ENCODE measurements at places on chromosomes 1 and 21.

- DNase-seq = no peak
Measured at GRCh38 chr1:170545476-170545875, 13.5 kb downstream of the GORAB start.

GRCh38 chr1:218330043-218330623, 15.0 kb upstream of the TGFB2 start:
- no peak for DNase-seq

DNA sequence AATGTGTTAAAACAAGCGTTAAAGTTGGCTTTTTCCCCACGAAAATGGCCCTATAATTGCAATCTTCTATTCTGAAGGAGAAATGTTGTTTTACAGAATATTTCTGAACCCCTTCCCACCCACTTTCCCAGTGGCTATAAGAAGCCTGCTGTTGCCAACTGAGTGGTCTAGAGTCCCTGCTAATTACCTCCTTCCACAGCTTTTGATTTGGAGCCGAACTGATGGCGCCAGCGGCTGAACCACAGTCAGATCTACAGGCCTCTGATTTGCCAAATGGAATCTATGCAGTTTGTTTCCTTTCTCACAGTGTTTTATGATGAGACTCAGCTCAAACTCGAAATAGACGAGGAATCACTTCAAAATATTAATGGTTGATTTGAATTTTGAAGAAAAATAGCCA, 76.0 kb upstream of the C1orf105 start:
- no peak for DNase-seq

DNA sequence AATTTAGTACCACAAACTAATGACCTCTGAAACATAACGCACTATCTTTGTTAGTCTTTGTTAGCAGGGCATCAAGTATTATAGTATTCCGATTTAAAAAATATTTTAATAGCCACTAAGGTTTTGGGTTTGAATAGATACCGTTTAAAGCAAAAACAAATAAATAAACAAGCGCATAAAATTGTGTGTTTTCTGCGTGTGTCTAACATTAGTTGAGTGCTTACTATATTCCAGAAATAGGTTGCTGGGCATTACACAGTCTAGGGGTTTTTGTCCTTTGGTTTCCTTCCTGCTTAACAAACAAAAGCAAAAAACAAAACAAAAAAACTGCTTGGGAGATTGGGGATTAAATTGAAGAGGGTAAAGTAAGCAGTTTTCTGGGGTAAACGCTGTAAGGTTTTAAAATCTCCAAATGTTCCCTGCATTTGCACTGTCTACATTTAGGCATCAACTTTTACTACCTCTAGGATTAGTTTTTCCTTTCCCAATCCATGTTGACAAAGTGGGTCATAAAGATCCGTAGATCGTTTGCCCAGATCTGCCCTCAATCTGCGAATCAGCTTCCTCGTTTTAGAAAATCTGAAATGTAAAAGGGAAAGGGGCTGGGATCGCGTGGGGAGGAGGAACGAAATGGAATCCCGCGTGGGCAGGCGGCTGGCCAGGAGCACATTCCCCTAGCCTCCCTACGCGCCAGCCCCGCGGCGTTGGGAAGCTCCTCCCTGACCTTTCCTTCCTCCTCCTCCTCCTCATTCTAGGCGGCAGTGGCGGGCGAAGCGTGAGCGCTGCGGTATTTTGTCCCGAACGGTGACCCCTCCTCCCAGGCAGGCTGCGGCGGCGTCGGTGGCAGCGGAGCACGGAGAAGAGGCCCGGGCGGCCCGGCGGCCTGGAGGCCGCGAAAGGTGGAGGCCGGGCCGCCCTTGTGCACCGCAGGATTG, at the start of gene KCTD3:
Gene KCTD3 (plus strand): TSS at position 749 of the 935 bp plus-strand sequence. CDS start 382 bp downstream, outside the sequence.
- DNase-seq = peak; percentile 68

DNA sequence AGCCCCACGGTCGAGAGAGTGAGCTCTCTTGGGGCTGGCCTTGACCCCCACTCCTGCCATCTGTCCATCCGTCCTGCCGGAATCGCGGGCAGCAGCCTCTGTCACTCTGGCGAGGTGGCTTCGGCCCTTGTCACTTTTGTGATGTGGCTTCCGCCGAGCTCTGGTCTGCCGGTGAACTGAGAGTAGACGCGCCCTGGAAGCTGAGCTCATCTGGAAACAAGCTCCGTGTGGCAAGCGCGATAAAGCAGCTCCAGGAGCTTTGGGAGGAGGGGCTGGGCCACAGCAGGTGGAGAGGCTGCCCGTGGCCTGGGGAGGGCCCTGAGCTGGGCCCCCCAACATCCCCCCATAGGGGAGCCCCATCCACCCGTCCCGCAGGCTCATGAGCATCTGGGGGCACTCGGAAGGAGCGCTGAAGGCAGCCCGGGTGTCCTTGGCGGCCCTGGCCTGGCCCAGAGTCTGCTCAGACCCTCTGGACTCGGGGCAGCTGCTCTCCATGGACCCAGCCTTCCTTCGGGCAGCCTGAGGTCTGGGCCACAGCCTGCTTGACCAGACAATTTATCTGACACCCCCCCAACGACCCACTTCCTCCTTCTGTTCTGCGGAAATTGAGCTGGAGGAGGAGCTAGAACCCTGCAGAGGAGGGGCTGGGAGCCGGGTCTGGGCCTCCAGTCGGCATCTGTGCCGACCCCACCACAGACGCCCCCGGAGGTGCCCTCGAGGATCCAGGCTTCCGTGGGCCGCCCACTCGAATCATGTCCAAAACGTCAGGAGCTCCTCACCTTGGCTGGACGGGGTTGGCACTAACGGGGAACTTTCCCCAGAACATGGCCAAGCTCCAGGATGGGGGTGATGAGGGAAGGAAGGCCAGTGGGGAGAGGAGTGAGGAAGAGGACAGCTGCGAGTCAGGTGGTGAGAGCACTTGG, 59.1 kb downstream of the SLC19A1 start:
- peak; percentile 69 for DNase-seq

- no peak for DNase-seq
Measured at GRCh38 chr1:228003461-228004330, 3.1 kb upstream of the WNT3A start.

GRCh38 chr1:37478890-37479254, 4.5 kb downstream of the ZC3H12A start:
- peak; percentile 58 for DNase-seq

DNA sequence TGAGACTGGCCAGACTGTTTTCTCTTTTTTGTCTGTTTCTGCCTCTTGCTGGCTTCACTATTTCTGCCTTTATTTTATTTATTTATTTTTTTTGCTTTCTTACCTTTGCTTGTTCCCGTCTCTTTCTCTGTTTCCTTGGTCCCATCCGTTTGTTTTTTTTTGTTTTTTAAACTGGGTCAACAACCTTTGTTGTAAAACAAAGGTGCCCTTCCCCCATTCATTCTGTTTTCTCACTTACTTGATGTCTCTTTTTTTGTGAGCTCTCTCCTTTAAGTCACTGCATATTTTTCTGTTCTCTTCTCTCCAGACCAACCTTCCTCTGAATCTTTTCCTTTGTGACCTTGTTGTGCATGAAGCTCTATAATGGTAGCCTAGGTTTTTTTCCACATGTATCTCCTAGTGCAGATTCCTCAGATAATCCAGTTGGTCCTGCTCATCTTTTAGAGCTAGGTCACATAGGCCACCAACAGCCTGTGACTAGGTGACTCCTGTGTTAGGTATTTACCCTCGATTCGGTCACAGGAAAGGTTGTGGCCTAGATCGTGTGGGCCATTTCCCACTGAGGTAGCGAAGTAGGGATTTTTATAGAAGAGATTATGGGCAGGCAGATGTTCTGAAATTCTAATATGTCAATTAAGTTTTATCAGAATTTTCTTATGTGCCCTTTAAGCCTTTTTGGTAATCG, 15.9 kb downstream of the GNAI3 start:
- no peak for DNase-seq

DNA sequence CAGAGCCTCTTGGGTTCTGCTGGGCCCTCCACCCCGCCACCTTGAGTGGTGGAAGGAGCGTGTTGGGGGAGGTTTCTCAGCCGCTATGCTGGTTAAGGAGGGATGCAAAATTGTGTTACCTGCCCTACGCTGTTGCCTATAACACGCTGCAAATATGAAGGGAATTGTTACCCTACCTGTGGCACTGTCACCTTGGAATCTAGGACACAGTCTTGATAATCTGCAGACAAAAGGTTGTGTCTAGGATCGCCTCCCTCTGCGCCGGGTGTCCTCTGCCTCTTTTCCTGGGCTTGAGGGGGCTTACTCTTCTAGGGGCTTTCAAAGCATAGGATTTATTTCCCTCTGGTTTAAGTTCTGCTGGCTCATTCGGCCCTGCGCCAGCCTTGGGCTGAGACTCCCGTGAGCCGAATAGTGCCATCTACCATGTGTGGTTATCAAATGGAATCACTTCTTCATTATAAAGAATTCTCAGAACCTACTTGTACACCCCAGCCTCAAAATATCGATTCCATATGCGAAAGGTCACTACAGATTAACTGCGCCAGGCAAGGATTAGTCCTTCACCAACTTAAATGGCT, 697 bp downstream of the SLC22A15 start:
- DNase-seq = no peak

- DNase-seq = peak; percentile 81
Measured at GRCh38 chr1:10755970-10756521, 40.4 kb downstream of the CASZ1 start.

DNA sequence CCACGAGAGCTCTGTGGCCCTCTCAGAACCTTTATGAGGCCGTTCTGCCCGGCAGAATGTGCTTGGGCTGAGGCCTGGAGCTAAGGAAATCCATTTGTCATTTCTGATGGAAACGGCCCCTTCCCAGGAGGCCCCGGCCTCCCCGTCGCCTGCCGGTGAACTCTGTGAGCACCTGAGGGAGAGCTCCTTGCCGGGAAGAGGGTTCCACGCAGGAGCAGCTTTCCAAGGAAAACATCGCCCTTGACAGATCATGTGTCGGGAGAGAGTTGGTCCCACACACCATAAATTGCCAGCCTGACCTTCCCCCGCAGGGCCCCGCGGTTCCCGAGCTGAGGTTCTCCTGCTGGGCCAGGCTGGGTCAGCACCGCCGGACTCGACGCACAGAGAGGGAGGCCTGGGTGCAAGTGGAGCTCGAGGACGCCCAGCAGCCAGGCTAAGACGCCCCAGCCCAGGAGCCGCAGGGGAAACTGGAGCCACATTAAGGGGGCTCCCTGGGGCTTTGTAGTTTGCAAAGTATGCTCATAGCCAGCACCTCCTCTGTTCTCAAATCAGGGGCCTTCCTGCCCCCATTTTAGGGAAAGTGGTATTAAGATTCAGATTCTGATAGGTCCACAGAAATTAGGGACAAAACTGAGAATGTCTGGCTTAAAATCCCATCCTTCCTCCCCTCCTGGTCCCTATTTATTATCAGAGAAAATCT, 239.5 kb downstream of the FOXD2 start:
- DNase-seq = no peak

GRCh38 chr1:156860113-156860627, 495 bp upstream of the NTRK1 start:
- DNase-seq = peak; percentile 65

- peak; percentile 88 for DNase-seq
Measured at GRCh38 chr1:156126630-156127534, 12.4 kb downstream of the LMNA start.

DNA sequence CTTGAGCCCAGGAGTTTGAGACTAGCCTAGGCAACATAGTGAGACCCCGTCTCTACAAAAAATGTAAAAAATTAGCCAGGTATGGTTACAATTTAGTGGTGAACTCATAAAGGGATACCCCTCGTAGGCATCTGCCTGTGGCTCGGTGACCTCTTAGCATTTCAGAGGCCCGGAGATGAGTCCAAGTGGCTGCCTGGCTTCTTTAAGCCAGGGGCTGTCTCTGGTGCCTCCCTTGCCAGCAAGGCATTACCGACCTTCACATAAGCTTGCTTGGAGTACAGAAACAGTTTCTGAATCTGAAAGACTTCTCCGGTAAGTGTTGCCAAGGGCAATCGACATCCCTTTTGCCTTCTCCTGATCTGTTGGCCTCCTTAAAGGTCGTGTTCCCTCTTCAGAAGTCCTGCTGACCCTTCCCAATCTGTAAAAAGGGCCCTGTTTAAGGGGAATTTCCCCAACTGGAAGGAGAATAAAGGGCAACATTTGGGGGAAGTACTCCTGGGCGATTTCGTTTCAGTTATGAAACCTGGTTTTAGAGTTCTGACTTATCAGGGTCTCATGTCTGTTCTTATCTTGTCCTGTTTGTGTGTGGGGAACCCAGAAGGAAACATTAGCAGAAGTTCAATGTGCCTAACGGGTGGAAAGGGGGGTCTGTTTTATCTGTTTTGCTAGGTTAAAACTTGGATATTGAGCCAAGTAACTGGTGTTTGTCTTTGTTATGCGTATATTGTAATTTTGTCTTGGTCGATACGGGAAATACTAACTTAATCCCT, 32.9 kb downstream of the KIFAP3 start:
- no peak for DNase-seq

- DNase-seq = no peak
Measured at GRCh38 chr1:12454406-12455391, 163.3 kb downstream of the DHRS3 start.

DNA sequence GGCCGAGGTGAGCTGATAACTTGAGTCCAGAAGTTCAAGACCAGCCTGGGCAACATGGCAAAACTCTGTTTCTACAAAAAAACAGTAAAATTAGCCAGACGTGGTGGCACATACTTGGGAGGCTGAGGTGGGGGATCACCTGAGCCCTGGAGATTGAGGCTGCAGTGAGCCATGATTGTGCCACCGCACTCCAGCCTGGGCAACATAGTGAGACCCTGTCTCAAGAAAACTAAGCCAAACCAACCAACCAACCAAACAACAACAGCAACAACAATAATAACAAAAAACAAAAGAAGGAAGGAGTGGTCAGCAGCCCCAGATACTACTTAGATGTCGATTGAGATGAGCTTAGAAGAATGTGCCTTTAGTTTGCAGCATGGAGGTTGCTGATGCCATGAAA, 47.7 kb downstream of the CENPF start:
- no peak for DNase-seq

- DNase-seq = no peak
Measured at GRCh38 chr1:18539171-18539570, 58.4 kb downstream of the KLHDC7A start.

DNA sequence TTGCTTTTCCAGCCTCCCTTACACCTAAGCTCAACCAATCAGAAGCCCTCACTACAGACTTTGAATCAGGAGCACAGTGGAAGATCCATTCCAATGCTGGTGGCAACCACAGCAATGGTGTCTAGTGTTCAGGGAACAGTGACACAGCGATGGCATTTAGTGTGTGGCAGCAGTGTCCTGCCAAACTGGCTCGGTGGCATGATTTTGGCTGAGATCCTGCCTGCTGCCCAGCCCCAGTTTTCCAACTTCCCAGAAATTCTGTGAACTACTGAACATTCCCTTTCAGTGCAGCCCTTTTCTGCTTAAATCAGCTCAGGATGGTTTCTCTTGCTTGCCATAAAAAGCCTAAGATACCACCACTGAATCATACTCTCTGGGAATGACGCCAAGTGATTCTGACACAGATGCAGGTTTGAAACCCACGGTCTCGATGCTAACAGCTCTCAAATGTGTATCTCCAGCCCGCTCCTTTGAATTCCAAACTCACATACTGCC, 8.8 kb downstream of the ASAP3 start:
- no peak for DNase-seq

DNA sequence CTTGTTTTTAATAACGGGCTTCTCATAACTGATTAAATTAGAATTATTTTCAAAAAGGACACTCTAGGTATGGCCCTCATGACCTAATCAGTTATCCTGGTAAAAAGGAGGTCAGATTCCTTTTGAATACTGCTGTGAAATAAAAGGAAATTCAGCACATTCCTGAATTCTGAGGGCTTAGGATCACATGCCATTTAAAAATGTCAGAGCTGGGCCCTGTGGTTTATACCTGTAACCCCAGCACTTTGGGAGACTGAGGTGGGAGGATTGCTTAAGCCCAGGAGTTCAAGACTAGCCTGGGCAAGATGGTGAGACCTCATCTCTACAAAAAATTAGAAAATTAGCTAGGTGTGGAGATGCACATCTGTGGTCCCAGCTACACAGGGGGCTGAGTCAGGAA, 18.0 kb upstream of the RABGGTB start:
- no peak for DNase-seq

Data from activated naive CD4-positive, alpha-beta T cell treated with anti-CD3 and anti-CD28 coated beads, Interleukin-2, amount 10 ng/mL, durations not matched to agents 7 days and 5 days (primary cell).